Myocyte (in vitro differentiated cells): ENCODE measurements at places on chromosomes 3 and 15. TPM values are rescaled to one million over a fixed set of nuclear protein-coding genes. Genes with fewer than 3 reads are reported as not detected.

The BFSP2 gene
- total RNA-seq, result not detected in 2 replicates

The BTLA gene
- total RNA-seq, result not detected in 2 replicates

The XCR1 gene
- total RNA-seq, result not detected in 2 replicates

The OCA2 gene
- total RNA-seq, result not detected in 2 replicates

The GMNC gene
- not detected in 2 replicates for total RNA-seq

The ABI3BP gene
- total RNA-seq, result 76.1 and 97.0 TPM in 2 replicates

The FBXO45 gene
- 7.7 and 9.5 TPM in 2 replicates for total RNA-seq

The GPR87 gene
- total RNA-seq, result not detected in 2 replicates

The TMEM207 gene
- not detected in 2 replicates for total RNA-seq

The MFGE8 gene
- 149 and 193 TPM in 2 replicates for total RNA-seq

The NIT2 gene
- 23.6 and 28.9 TPM in 2 replicates for total RNA-seq

The KIF15 gene
- 0.47 and 1.2 TPM in 2 replicates for total RNA-seq

The CNTN3 gene
- total RNA-seq, result 0.08 and 1.1 TPM in 2 replicates

The SCAANT1 gene
- total RNA-seq, result not detected in 2 replicates

The ISL2 gene
- total RNA-seq, result 3.9 and 5.3 TPM in 2 replicates

The GP5 gene
- total RNA-seq, result 0.31 TPM in 1 of 2 replicates, not detected in the other

The DUOX1 gene
- total RNA-seq, result not detected in 2 replicates

The AADAC gene
- not detected in 2 replicates for total RNA-seq

The TM4SF18 gene
- total RNA-seq, result 0.19 TPM in 1 of 2 replicates, not detected in the other

The PRICKLE2 gene
- total RNA-seq, result 14.6 and 20.2 TPM in 2 replicates

The ZNF770 gene
- 24.7 and 28.8 TPM in 2 replicates for total RNA-seq

The GLDN gene
- total RNA-seq, result 0.32 TPM in 1 of 2 replicates, not detected in the other

The ZBTB20 gene
- 62.4 and 88.9 TPM in 2 replicates for total RNA-seq

The TMC3 gene
- total RNA-seq, result not detected in 2 replicates

The TASOR gene
- 74.6 and 78.4 TPM in 2 replicates for total RNA-seq

The GBE1 gene
- 92.1 and 96.4 TPM in 2 replicates for total RNA-seq

The GOLGA6D gene
- not detected in 2 replicates for total RNA-seq

The CCDC13 gene
- 1.0 and 1.2 TPM in 2 replicates for total RNA-seq

The TICRR gene
- total RNA-seq, result 0.05 and 0.19 TPM in 2 replicates

The COLQ gene
- total RNA-seq, result 2.9 and 24.8 TPM in 2 replicates

The SLC22A13 gene
- total RNA-seq, result 0.16 and 0.40 TPM in 2 replicates

The BLM gene
- 0.67 and 2.0 TPM in 2 replicates for total RNA-seq

The MOBP gene
- total RNA-seq, result not detected in 2 replicates

The PPP1R14D gene
- total RNA-seq, result not detected in 2 replicates

The DUOXA2 gene
- not detected in 2 replicates for total RNA-seq

The KIAA1143 gene
- 24.9 and 36.5 TPM in 2 replicates for total RNA-seq

The DPPA2 gene
- total RNA-seq, result not detected in 2 replicates
